Endothelial cell (in vitro differentiated cells): ENCODE measurements at places on chromosomes 3 and 15.

DNA sequence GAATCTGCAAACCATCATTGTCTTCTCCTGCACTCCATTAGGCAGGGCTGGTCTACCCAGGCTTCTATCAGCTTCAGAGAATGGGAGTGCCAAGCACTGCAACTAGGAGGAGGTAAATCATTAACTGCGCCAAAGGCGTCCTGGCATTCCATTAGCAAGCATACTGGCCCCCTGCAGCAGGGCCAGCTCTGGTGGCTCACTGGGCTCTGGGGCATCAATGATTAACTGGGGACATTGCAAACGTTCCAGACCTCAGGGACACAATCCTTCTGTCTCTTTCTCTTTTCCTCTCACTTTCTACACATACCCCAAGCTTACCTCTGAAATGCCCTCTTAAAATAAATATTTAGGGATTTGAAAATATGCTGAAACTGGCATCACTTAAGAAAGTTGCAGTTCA lies 129.0 kb downstream of the MYLK start:
- DNase-seq, result no peak

GRCh38 chr3:48885753-48886152 lies 12.9 kb downstream of the SLC25A20 start:
- DNase-seq, result no peak

DNA sequence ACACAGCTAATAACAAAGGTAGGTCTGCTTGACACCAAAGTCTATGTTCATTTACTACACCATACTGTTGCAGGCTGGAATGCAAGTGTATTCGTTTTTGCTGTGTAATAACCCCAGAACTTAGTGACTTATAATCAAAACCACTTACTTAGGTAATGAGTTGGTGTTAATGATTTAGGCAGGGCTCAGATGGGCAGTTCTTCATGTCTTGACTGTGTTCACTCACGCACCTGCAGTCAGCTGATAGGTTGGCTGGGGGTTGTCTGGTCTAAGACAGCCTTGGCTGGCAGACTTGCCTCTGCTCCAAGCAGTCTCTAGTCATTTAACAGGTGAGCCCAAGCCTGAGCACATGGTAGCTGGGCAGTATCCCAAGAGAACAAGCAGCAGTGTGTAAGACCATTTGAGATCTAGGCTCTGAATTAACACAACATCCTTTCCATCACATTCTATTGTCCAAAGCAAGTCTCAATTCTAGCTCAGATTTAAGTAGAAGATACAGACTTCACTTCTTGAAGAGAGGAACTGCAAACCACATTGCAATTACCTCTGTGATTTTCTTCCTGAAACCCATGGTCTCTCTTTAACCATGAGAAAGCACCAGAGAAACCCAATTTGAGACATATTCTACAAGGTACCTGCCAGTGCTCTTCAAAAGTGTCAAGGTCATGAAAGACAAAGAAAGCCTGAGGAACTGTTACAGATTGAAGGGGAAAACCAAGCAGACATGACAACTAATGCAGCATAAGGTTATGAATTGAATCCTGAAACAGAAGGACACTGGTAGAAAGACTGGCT lies 13.3 kb upstream of the DCLK3 start:
- no peak for DNase-seq

DNA sequence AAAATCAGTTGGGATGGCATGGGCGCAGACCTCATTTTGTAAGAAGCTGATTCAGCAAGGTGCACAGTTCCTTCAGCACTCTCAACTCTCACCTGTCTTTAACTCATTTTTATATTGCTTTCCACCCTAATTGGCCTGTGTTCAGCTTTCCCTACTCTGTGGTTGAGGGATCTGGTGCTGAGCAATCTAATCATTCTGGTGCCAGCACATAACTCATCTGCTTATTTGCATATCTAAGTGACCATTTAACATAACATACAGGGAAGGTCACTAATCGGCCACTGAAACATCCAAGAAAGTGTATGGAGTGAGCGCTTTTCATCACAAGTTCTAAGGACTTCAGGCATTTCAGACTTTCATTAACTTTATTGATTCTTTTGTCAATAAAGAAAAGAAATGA lies 303.4 kb upstream of the ROPN1 start:
- DNase-seq, result no peak

- no peak for DNase-seq
Measured at GRCh38 chr3:154657218-154657617, 227.2 kb upstream of the GPR149 start.

DNA sequence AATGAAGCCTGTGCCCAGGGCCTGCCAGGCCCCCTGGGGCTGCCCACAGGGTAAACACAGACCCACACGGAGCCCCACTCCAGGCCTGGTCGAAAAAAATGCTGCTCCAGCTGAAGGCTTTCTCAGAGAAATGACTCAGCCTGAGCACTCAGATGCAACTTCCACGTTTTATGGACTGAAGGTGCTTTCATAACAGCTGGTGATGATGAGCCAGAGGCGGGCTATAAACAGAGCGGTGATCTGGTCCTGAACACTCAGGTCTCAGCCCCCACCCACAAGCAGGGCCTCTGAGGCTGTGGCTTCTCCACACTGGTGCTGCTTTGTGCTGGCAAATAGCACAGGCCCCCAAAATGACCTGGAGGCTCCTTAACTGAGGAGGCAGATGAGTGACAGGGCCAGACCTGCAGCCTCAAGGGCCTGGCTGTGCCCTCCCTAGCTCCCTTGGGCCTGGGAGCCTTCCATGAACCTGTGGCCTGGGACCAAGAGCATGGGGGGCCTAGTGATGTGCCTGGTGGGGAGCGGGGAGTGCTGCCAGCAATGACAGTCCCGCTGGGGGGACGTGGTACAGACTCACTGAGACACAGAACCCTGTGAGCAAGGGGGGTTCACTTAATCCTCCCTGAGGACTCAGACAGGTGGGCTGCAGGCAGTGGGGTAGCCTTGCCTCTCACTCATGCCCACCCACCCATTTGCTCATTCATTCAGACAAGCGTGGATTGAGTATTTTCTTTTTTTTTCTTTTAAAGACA lies 23.0 kb upstream of the FURIN start:
- no peak for DNase-seq

GRCh38 chr3:78665101-78665500 lies 1102.7 kb downstream of the ROBO1 start:
- no peak for DNase-seq

DNA sequence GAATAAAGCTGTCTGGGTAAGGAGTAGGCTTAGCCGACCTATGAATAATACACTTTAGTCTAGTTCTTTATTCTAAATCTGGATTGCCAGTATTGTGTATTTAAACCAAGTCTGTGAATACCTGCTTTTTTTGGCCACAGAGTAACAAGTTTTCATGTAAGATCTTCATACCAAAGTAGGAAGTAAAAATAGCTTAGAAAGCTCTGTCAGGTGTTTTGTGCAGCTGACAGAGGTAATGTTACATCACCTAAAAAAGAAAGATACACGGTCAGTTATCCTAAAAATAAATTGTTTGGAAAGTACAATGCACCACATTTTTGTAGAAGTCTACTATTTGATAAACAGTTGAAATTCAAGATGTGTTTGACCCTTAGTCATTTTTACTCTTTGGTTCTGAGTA lies 16.5 kb downstream of the CALML4 start:
- DNase-seq, result no peak

DNA sequence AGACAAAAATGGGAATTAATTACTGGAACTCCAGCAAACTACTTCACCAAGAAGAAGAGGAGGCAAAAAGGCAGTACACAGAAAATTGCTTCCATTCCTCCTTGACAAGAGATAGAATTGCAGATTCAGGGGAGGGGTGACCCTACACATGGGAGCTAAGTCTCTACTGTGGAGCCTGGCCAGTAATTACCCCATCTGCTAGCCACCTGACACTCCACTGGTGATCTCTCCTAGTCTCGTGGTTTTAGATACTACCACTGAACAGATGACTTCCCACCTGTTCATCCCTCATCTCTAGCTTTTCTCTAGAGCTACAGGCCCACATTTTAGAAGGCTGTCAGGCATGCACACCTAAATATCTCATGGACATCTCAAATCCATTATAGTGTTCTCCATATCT lies 224.3 kb upstream of the NR2F2 start:
- DNase-seq, result no peak

GRCh38 chr3:19065027-19065426 lies 83.3 kb upstream of the KCNH8 start:
- DNase-seq, result no peak

GRCh38 chr15:91733661-91734060 lies 119.8 kb upstream of the SLCO3A1 start:
- DNase-seq, result no peak

GRCh38 chr3:126936853-126937425 lies 46.0 kb upstream of the PLXNA1 start:
- DNase-seq, result no peak

- no peak for DNase-seq
Measured at GRCh38 chr3:50483374-50483773, 20.1 kb downstream of the CACNA2D2 start.

GRCh38 chr3:46998121-46998851 lies 18.8 kb downstream of the NBEAL2 start:
- peak; percentile 83 for DNase-seq

GRCh38 chr3:175383813-175384212 lies 524.7 kb downstream of the NAALADL2 start:
- no peak for DNase-seq

DNA sequence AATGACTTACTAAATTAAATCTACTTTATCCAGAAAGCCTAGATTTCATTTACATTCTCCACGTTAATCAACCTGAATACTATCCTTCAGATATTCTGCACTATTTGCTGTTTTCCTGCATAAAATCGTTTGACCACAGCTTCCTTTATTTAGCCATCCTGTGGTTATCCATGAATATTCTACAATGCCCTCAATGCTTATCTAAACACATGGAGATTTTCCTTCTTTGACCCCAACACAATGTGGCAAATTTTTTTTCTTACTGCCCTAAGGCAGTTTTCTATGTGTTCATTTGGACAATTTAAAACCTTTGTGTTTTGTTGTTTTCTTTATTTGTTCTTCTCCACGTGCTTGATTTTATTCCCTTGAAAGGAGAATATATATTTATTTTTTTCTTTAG lies 495.5 kb upstream of the ROBO1 start:
- no peak for DNase-seq

GRCh38 chr15:40891810-40892446 lies 2.3 kb upstream of the VPS18 start:
- peak; percentile 51 for DNase-seq

- DNase-seq, result no peak
Measured at GRCh38 chr3:156819842-156820691, 6.1 kb upstream of the LEKR1 start.

- DNase-seq, result no peak
Measured at GRCh38 chr3:69338911-69339310, 47.0 kb downstream of the FRMD4B start.

DNA sequence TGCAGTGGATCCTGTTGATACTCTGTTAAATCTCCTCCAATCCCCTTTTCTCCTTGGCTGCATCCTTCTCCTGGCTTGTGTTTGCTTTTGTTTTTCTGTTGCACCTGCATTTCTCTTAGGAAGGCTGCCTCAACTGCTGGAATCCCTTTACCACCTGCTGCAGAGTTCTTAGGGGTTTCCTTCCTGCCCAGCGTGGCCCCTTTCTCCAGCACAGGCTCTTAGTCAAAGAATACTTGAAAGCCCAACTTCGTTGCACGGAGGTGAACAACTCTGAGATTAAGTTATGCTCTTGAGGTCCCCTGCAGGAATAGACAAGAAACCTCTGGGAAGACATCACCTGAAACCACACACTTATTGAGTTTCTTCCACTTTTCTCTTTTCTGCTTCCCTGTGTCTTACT lies 121.6 kb upstream of the GRM7 start:
- DNase-seq, result no peak

GRCh38 chr3:137963463-137963862 lies 46.5 kb upstream of the CLDN18 start:
- DNase-seq, result no peak

GRCh38 chr3:184459355-184459754 lies 79.5 kb downstream of the CHRD start:
- no peak for DNase-seq

- no peak for DNase-seq
Measured at GRCh38 chr3:178203165-178203564, 333.1 kb upstream of the KCNMB2 start.

DNA sequence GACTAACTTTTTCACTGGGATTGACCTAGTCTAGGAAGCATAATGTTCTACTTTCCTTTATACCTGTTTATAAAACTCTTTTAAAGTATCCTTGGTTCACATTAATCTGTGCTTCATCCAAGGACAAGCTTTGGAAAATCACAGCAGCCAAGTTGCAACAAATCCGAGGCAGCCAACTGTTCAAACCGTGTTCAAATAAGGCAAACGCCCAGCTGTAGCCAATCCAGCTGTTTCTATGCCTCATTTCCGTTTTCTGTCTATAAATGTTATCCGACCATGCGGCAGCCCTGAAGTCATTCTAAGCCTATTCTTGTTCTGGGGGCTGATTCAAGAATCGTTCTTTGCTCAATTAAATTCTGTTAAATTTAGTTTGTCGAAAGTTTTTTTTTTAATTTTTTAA lies 78.3 kb downstream of the FMN1 start:
- no peak for DNase-seq

- DNase-seq, result no peak
Measured at GRCh38 chr3:52495777-52496602, 852 bp downstream of the STAB1 start.

DNA sequence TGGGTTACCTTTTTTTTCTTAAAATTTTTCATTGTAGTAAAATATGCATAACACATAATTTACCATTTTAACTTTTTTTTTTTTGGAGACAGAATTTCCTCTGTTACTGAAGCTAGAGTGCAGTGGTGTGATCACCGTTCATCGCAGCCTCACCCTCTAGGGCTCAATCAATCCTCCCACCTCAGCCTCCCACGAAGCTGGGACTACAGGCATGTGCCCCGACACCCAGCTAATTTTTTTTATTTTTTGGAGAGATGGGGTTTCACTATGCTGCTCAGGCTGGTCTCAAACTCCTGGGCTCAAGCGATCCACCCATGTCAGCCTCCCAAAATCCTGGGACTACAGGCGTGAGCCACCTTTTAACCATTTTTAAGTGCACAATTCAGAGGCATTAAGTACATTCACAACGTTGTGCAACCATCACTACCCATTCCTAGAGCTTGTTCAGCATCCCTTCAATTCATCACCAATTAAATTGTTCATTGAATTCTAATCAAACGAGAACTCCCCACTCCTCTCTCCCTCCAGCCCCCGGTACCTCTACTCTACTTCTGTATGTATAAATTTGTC lies 44.6 kb downstream of the BHLHE40 start:
- no peak for DNase-seq

- no peak for DNase-seq
Measured at GRCh38 chr3:184765730-184766074, 46.3 kb upstream of the VPS8 start.

GRCh38 chr3:174325834-174326700 lies 533.1 kb upstream of the NAALADL2 start:
- no peak for DNase-seq

DNA sequence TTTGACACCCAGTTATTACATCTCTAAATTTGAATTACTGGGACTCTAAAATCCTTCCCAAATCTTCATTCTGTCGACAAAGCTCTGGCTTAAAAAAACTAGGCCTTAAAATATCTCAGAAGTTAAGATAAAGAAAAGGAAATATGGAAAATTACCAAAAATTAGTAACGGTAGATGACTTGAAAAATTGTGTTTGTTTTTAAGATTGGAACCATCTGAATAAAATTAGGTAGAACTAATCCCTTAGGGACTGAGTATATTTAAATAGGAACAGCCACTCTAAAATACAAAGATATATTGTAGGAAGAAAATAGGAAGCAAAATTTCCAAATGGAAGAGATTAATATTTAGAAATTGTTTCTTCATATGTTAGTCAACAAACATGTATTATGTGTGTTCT lies 45.1 kb upstream of the CHMP2B start:
- DNase-seq, result no peak

- no peak for DNase-seq
Measured at GRCh38 chr15:37979671-37980409, 45.4 kb downstream of the TMCO5A start.

GRCh38 chr15:48717458-48717857 lies 71.9 kb upstream of the FBN1 start:
- no peak for DNase-seq
